MV-4-11 (cell line): ENCODE measurements at places on chromosomes 7 and 10.
A peak's percentile ranks its signal among the peaks of the same experiment; 100 is the strongest.

DNA sequence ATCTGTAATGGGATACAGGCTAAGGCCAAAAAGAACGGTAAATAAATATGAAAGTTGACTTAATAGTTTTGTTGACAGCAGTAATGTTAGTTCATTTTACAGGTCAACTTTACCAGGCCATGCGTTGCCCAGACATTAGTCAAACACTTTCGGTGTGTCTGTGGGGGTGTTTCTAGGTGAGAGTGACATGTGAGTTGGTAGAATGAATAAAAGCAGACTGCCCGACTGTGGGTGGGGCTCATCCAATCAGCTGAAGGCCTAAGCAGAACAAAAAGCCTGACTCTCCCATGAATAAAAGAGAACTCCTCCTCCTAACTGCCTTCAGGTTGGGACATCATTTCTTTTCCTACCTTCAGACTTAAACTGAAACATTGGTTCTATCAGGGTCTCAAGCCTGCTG, 132.3 kb downstream of the MTPAP start:
- no peak for DNase-seq

GRCh38 chr7:34162677-34163076, 257.3 kb downstream of the BMPER start:
- no peak for DNase-seq

DNA sequence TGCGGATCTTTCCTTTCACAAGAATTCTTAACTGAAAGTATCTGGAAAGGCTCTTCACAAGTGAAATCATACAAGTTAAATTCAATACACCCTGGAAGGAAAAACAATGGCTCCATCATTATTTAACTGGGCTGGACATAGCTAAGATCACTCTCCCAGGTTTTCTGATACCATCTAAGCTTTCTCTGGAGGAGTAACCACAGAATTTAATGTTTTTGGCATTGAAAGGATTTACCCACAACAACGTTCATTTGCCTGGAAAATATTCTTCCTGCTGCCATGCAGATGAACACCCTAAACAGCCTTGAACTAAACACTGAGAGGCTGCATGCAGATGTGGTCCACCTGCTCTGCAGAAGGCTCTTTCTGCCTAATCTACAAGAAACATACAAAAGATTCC, 4.3 kb downstream of the NEBL start:
- DNase-seq, result no peak

- peak; percentile 36 for DNase-seq
Measured at GRCh38 chr7:83410989-83411591, 237.8 kb downstream of the SEMA3E start.
